Endothelial cell of umbilical vein (primary cell): ENCODE measurements at places on chromosomes 3 and 15. TPM values are rescaled to one million over a fixed set of nuclear protein-coding genes. Genes with fewer than 3 reads are reported as not detected.

- no peak for DNase-seq
- no peaks in the 10 kb centered on the region for H3K36me3 ChIP-seq
- no peak overlapping the region for H3K4me3 ChIP-seq
- no peak overlapping the region for H3K27ac ChIP-seq
- no peaks in the 10 kb centered on the region for H3K4me1 ChIP-seq
- no peaks in the 10 kb centered on the region for H3K27me3 ChIP-seq
These were observed 20.9 kb upstream of the FSTL1 start for GRCh38 chr3:120471643-120472042.

DNA sequence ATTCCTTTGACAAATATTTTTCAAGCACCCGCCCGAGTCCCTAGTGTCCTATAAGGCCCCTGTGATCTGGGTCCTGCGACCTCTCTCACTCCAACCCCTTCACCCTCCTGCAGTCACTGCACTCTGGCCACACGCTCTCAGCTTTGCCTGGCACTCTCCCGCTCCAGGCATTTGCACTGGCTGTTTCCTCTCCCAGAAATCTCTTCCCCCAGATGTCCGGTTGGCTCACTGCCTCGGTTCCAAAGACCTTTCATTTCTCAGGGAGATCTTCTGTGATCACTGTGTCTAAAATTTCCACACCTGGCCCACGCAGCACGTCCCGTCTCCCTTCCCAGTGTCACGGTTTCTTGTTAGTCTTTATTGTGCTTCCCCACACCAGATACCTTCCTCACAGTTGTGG lies 97.4 kb downstream of the WNT7A start:
- no peaks in the 10 kb centered on the region for H3K27me3 ChIP-seq
- no peaks in the 10 kb centered on the region for H3K36me3 ChIP-seq
- no peak overlapping the region for H3K27ac ChIP-seq
- H3K4me3 ChIP-seq, result no peak overlapping the region
- H3K4me1 ChIP-seq, result no peaks in the 10 kb centered on the region

DNA sequence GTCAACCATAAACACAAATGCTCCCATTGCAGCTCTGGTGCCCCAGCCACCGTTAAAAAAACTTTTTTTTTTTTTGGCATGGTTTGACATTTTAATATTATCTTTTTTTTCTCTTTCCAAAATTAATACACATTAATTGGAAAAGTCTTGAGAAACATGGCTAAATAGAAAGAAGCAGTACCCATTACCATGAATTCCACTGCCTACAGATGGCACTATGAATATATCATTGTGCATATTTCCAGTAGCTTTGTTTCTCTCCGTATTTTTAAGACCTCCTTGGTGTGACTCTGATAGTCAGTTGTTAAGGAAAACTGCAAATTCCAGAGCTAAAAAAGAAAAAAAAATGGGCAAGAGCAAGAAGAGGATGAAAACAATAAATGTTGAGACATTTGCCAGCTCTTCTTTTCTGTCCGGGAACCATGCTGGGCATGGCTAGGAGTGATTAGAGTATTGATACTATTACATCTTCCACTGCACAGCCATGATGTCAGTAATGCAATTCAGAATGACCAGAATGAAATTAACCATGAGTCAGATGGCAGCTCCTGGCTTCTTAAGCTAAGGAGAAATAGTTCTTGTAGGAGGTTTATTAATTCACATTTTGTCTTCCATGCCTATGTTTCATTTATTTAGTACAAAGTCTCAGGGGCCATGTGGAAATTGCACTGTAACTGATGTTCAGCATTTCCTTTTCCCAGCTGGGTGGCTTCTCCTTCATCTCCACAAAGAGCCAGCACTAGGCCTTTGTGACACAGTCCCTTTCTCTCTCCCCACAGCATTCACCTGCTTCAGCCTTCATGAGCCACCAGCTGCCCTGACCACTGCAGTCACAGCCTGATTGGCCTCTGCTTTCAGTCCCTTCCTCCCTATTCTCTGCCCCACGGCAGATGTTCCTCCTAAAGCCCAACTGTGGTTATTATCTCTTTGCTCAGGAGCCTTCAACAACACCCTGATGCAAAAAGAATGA lies 31.8 kb downstream of the SLC7A14 start:
- no peak overlapping the region for H3K4me3 ChIP-seq
- peak; percentile 25 for DNase-seq
- H3K27me3 ChIP-seq, result no peaks in the 10 kb centered on the region
- H3K4me1 ChIP-seq, result no peaks in the 10 kb centered on the region

DNA sequence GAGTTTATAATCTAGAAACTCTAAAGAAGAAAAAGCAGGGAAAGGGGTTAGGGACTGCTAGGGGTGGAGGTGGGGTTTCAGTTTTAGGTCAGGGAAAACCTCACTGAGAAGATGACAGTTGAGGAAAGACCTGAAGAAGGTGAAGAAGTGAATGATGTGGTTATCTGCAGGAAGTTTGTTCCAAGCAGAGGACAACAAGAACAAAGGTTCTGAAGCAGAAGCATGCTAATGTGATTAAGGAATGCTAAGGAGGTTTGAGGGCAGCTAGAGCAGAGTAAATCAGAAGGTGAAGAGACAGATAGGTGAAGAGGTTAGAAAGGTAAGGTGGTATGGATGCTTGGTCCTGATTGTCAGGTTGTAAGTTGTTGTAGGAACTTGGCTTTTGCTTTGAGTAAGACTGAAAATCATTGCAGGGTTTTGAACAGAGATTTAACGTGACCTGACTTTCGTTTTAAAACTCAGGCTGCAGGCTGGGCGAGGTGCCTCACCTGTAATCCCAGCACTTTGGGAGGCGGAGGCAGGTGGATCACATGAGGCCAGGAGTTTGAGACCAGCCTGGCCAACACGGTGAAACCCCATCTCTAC lies 8.6 kb downstream of the OXSR1 start:
- no peak overlapping the region for H3K27ac ChIP-seq
- H3K27me3 ChIP-seq, result no peaks in the 10 kb centered on the region
- no peak overlapping the region for H3K4me3 ChIP-seq

SPTBN5 gene
- total RNA-seq, result 19.0 and 19.2 TPM in 2 replicates
